T-helper 9 cell (primary cell): ENCODE measurements at places on chromosomes 5 and 9.

- no peak for DNase-seq
Measured at GRCh38 chr5:66769839-66770617, 173.8 kb downstream of the MAST4 start.

DNA sequence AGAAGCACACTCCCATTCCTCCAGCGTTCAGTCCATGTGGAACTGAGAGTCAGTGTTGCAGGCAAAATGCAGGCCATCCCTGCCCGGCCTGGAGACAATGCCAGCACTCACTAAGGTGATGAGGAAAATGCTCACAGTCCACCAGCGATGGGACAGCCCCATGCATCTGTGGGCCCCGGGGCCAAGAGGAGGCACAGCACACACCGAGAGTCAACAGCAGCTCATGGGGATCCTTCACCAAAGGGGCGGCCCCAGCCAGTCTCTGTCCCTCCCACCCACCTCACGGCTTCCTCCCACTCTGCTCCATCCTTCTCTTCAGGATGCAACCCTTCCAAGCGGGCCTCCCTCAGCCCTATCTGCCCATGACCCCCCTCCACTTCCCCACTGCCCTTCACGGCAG, 6.2 kb downstream of the SEMA4D start:
- no peak for DNase-seq

- no peak for DNase-seq
Measured at GRCh38 chr5:64835266-64835665, 66.5 kb downstream of the CWC27 start.

DNA sequence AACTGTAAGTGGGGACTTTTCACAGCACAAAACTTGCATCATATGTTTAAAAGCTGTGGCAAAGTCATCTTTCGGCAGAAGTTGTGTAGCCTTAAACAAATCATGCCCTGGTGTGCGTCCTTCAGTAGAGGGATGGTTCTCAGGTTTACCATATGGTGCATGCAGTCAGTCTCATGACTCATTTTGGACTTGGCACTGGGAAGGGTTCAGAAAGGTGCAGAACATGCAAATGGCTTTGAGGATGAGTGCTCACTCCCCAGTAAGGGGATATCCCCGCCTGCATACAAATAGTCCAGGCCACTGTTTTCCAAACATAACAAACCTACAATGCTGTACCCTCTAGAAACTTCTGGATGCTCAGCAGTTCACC, 260.3 kb downstream of the NDUFS4 start:
- no peak for DNase-seq
